ENCODE measurements at places on chromosomes 4 and X.

DNA sequence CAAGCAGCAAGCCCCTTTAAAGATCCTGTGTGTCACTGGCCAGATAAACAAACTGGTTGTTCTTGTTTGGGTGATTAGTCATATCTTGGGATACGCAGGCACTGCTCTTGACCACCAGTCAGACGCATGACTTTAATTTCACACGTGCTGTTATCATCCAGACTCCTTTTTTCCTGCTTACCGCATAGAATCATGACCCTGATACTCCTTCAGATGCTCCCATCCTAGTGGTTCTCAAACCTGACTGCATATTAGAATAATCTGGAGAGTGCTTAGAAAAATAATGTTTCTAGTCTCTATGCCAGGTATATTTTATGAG lies 78.8 kb downstream of the CLDN22 start:
- DNase-seq, result no peak

GRCh38 chrX:30538271-30538670 lies 39.3 kb downstream of the TASL start:
- no peak for DNase-seq

DNA sequence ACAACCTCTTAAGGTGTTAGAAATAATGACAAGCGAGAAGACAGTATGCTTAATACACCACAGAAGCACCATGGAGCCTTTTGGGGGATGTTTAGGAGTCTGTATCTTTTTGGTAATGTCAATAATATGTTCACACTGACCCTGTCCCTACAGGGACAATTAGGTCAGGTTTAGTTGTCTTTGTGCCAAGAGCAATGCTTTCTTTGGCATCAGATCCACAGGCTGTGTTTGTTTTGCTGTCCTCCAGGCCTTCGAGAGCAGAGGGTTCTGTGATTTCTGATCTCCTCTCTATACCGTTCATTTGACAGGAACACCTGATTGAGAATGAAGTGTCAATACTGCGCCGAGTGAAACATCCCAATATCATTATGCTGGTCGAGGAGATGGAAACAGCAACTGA lies 153.8 kb downstream of the DCLK2 start:
- no peak for DNase-seq

DNA sequence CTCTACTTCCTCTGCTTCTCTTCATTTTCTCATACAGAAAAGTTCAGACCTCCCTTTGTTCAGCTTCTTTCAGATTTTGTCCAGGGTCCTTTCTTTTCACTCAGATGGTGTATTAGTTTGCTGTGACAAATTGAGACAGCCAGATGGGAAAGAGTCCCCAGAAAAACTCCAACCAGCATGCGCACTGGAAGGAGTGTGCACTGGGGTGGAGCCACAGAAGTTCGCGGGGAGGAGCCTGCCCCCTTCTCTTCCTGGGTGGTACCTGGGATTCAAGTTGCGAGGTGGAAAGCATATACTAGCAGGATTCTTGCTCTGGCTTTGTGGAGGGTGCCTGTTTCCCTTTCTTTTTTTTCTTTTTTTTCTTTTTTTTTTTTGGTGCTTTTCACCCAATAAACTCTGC lies 51.6 kb downstream of the SMIM20 start:
- no peak for DNase-seq

DNA sequence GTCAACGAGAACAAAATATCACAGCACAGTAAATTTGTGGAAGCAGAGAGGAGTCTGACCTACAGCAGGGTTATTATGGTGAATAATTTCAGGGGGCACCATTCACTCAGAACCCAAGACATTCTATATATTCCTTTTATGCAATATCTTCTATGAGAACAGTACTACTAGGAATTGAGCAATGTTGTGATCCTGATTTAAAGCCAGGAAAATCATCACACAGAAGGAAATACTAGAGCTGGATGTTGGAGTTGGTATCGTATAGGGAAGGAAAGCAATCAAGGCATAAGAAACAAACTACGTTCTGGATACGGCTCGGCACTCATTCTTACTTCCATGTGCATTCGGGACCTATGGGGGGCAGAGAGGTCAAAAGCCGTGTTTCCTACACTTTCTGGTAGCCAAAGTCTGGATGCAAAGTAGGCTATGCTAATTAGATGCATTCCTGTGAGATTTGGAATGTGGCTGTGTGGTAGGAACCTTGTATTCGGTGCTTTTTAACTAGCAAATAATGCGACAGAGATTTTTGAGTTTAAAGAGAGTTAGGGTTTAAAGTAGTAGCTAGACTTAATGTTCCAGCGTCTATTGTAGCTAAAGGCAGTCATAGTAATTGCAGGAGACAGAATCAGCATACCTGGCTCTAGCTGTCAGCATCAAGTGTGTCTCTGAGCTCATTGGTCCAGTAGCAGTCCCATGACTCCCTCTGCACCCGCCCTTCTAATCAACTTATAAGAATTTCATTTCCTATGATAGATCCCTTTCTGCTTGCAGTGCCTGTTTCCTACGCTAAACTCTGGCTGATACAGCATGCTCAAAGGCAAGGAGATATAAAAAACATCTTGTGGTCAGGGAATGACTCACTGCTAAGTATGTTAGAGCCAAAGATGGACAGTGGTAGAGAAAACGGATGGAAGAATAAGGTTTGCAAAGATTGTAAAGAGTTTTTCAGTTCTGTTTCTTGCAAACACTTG lies 43.3 kb upstream of the PDGFC start:
- no peak for DNase-seq

GRCh38 chrX:5084279-5084678 lies 1144.4 kb downstream of the NLGN4X start:
- DNase-seq, result no peak

GRCh38 chr4:101977076-101977475 lies 186.5 kb downstream of the BANK1 start:
- no peak for DNase-seq

DNA sequence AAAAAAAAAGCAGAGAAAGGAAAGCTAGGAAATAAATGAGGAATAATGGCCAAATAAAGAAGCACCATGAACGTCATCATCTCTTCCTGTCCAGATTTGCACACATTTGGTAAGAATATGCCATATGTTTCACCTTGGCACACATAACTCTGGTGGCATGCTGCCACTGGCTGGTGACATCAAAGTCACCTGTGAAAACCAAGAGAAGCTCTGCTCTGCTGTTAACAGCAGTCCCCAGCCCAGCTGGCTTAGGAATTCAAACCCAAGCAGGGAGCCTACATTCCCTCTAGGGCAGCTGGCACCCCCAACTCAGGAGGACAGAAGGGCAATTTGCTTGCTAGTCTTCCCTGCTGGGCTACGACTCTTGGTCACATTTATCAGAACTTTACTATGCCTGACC lies 77.6 kb downstream of the RASL11B start:
- DNase-seq, result no peak

DNA sequence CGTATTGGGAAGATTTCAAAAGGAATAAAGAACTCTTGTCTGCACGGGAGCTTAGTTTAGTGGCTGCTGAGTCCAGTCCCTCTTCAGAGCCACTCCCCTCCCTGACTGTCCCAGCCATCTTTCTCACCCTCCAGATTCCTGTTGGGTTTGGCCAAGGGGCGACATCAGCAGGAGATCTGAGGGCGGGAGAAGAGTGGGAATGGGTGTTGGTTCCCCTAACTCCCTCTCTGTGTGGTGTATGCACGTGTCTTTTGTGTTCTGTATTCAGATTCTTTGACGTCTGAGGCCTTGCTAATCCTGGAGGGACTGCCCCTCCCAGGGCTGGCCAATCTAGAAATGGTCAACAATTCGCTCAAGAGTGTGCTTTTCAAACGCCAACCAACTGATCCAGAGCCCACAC lies 37.4 kb downstream of the CYTL1 start:
- no peak for DNase-seq

DNA sequence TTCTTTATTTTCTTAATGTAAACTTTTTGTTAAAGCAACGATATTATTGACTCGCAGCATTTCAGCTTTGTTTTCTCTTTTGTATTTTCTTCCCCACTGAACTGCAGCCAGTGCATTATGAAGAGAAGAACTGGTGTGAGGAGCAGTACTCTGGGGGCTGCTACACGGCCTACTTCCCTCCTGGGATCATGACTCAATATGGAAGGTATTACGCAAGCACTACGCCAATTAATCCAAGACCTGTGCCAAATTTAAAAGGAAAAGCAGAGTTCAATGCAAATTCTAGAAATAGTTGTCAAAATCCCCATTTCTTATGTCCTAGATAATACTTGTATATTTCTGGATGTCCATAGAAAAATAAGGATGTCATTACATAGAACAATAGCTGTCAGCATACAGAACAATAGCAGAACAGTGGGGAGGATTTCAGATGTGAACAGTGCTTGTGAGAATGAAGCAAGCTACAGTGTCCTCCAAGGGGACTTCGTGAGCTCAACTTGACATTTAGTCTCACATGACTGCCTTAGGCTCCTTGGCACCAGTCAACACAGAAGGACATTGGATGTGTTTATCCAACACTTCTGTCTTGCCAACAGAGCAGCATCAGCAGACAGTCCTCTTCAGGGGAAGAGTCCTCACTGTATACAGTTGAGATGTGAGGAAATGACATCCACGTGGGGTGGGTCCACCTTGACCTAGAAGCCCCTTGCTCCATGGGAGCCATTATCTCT lies 85.9 kb downstream of the MAOA start:
- DNase-seq, result no peak

DNA sequence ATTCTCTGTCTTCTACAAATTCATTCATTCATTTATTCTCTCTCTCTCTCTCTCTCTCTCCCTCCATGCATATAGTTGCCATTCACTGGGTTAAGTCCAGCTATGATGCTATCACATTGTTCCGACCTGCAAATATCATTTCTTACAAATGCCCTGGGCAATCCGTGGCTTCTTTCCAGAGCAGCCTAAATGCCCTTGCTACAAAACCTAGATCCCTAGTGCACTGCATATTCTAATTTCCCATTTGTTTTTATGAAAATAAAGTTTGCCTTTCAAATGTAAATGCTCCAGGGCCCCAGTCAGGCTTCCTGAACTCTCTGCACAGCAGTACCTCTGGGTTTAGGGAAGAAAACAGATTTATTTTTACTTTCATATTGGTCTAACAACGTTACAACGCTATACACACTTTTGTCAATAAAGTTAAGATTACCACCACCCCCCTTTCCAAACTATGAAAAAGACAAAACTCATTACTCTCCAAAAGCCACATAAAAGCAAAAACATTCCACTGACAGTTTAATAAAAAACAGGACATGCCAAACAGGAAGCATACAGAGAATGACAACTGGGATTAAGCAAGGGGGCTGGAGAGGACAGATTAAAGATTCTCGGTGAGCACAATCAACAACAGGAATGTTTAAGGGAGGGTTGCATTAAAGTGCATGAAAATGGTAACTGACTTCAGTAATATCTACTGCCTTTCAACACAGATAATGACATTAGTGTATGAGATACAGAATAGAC lies 104.3 kb downstream of the USP46 start:
- DNase-seq, result no peak

GRCh38 chr4:16852228-16852627 lies 46.2 kb downstream of the LDB2 start:
- DNase-seq, result no peak

GRCh38 chr4:11634283-11634682 lies 205.6 kb upstream of the HS3ST1 start:
- no peak for DNase-seq

DNA sequence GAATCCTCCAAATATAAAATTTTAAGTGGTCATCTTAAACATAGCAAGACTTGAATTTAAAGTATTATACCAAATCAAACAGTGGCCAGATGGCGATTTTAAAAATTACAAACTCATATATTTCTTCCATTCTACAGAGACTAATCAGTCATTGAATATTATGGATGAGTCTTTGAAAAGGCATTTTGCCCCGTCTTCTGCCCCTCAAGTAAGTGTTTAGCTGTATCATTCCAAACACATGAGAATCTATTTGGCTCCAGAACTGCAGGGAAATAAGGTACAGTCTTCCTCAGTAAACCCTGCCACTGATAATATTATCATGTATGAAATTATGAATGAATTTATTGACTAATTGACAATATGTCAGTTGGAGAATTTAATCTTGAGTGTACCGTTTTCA lies 191.0 kb downstream of the SLC7A11 start:
- DNase-seq, result no peak

- DNase-seq, result no peak
Measured at GRCh38 chrX:43527801-43528200, 128.3 kb upstream of the MAOA start.

- no peak for DNase-seq
Measured at GRCh38 chr4:147597561-147597960, 19.6 kb upstream of the TMEM184C start.
